ENCODE measurements at places on chromosomes 3 and 15. TPM values are rescaled to one million over a fixed set of nuclear protein-coding genes. Genes with fewer than 3 reads are reported as not detected.

- H3K36me3 ChIP-seq: no peaks in the 10 kb centered on the region
- DNase-seq: no peak
- no peak overlapping the region for H3K4me3 ChIP-seq
- H3K27ac ChIP-seq: no peak overlapping the region
- no peaks in the 10 kb centered on the region for H3K27me3 ChIP-seq
Measured at GRCh38 chr15:87549296-87549695, 707.2 kb downstream of the NTRK3 start.

The KBTBD13 gene
- total RNA-seq: under 0.01 TPM

The EAF2 gene
- 13.6 TPM for total RNA-seq

- no peaks in the 10 kb centered on the region for H3K4me1 ChIP-seq
- DNase-seq: no peak
- H3K27ac ChIP-seq: no peak overlapping the region
- H3K27me3 ChIP-seq: no peaks in the 10 kb centered on the region
Measured at GRCh38 chr15:66172324-66172980, 81.1 kb downstream of the MEGF11 start.

- peak overlapping the region; percentile 94 for H3K27ac ChIP-seq
- no peaks in the 10 kb centered on the region for H3K36me3 ChIP-seq
- no peaks in the 10 kb centered on the region for H3K27me3 ChIP-seq
- DNase-seq: no peak
- H3K4me1 ChIP-seq: peaks cover 84% of the 10 kb centered on the region
- peak overlapping the region; percentile 45 for H3K4me3 ChIP-seq
Measured at GRCh38 chr15:40054605-40054854, 15.5 kb upstream of the SRP14 start.

DNA sequence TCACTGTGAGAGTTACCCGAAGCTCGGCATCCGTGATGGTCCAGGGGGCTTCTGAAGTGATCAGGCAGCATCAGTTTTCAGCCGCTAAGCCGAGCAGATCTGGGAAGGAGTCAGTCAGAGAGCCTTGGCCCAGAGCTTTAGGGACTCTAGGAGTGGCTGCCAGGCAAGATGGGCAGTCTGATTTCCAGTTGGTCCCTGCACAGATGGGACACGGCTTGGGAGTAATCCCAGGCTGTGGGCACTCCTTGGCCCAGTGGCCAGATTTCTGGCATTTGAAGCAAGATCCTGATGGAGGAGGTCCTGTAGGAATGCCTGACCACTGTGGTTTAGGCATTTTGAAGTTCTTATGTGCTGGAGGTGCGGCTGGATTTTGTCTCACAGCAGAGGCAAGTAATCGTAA lies 10.5 kb upstream of the IP6K2 start:
- H3K36me3 ChIP-seq: no peaks in the 10 kb centered on the region
- no peak for DNase-seq
- no peaks in the 10 kb centered on the region for H3K4me1 ChIP-seq
- H3K4me3 ChIP-seq: no peak overlapping the region

GRCh38 chr3:127749361-127749760 lies 73.0 kb downstream of the MGLL start:
- H3K4me3 ChIP-seq: no peak overlapping the region
- no peak for DNase-seq
- H3K27ac ChIP-seq: no peak overlapping the region
- no peaks in the 10 kb centered on the region for H3K27me3 ChIP-seq
- no peaks in the 10 kb centered on the region for H3K36me3 ChIP-seq

The CDHR4 gene
- not detected for total RNA-seq

The GPR87 gene
- total RNA-seq: 4.0 TPM

The PLSCR2 gene
- 0.28 TPM for total RNA-seq

DNA sequence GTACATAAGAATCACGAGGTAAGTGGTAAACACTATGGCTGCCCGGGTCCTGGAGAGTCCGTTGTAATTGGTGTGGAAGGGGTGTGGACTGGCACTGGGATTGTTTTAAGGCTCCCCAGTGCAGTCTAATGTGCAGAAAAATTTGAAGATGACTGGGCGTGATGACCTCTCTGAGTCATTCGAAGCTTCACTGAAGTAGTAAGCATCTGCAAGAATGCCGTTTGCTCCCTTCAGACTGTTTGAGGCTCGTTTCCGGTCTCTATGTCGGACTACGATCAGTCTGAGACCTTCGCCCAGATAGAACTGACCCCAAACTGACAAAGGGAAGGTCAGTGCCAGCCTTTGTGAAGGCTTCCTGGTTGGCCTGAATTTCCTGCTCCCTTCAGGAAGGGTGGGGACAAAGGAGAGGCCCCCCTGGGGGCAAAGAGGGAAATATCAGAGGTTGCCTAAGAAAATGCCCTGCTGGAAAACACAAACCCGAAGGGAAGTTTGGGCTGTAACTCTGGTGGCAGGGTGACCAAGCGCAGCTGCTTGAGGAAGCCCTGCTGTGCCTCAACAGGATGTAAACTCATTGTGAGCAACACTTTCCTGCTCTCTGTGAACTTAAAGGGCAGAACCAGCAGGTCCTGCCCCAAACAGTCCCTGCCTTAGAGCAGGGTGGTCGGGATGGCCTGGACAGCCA lies 34.6 kb downstream of the BTD start:
- peaks cover 16% of the 10 kb centered on the region for H3K4me1 ChIP-seq
- DNase-seq: no peak
- H3K4me3 ChIP-seq: no peak overlapping the region
- no peaks in the 10 kb centered on the region for H3K27me3 ChIP-seq

DNA sequence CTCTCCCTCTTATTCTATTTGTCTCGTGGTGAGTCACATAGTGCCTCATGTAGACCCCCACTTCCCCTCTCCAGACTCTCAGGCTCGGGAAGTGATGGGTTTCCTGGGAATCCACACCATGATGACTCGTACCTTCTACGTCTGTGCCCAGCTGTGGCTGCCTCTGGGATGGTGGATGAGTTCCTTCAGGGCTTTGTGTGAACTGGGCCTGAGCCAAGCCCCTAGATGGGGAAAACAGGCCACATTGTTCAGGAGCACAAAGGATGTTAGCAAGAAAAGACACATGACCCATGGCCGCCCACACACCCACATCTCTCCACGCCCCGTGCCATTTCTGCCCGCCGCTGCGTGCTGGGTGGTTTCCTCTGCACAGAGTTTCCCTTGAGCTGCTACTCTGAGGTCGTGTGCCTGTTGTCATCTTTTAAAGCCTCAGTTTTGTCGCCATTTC lies 10.5 kb downstream of the ISG20 start:
- H3K27me3 ChIP-seq: no peaks in the 10 kb centered on the region
- H3K27ac ChIP-seq: peak overlapping the region; percentile 5
- DNase-seq: no peak
- H3K36me3 ChIP-seq: peaks cover 6% of the 10 kb centered on the region

The GPR27 gene
- 0.05 TPM for total RNA-seq

DNA sequence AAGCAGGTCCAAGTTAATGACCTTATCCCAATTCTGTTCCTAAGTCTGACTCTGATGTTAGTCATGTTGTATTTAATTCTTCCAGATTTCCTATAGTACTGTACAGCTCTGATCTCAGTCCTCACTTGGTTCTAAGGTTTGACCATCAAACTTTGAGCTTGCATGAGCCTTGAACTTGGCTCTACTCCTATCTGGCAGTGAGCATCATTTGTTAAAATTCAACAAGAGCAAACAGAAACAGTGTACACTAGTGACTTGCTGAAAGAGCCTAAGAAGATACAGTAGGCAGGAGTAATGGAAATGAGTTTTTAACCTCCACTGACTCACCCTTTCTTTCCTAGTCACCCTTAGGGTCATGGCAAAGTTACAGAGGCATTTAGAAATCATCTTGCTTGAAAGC lies 451.1 kb upstream of the TPRG1 start:
- H3K4me3 ChIP-seq: no peak overlapping the region
- no peaks in the 10 kb centered on the region for H3K27me3 ChIP-seq
- H3K4me1 ChIP-seq: no peaks in the 10 kb centered on the region
- DNase-seq: no peak
